ENCODE measurements at places on chromosomes 1 and 21.

- peak; percentile 5 for DNase-seq
Observed at GRCh38 chr1:90357995-90358394, 359.1 kb downstream of the BARHL2 start.

- DNase-seq: no peak
Observed at GRCh38 chr1:163583661-163584181, 262.0 kb downstream of the NUF2 start.

- no peak for DNase-seq
Observed at GRCh38 chr21:45002381-45003204, 62.8 kb downstream of the SLX9 start.

DNA sequence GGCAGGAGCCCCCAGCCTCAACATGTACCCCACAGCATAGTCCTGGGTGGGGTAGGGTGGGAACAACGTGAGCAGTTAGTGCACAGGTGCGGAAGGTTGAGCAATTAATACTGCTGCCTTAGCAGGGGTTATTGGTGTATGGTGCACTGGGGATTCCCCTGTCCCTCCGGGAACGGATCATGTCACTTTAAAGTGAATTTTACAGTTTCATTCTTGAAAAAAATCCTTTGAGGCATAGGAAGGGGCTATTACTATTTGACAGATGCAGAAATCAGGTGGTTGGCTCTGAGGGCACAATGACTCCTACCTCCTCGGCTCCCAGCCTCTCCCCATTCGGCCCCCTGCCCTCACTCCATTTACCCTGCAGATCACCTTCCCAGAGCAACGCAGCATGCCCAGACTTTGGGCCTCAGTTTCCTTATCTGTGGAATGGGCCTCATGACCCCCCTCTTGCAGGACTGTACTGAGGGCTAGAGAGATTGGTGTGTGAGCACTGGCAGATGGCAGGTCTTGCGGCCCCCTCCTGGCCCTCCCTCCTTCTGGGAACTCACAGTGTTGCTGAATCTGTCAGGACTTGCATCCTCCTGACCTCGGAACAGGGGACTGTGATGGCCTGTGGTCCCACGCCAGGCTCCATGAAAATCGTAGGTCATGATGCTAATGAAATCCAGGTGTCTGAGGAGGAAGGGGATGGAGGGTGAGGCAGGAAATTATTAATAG lies 5.1 kb upstream of the MYBPH start:
- no peak for DNase-seq

- no peak for DNase-seq
Observed at GRCh38 chr1:65527707-65528503, 107.4 kb downstream of the LEPR start.

DNA sequence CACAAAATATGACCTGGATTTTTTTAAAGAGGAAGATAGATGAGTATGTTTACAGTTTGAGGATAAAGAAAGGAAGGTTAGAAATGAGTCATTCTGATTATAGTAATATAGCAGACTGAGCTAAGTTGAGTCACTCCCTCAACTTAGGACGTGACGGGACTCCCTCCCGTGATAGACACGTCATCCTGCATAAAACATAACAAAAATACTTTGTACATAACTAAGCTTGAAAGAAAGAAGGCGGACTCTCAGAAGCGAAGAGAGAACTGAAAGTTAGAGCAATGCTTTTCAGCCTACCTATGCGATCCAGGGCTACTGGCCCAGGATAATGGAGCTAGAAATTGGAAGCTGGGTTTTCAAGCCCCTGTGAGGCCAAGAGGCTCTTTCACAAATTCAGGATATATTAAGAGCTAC lies 53.0 kb upstream of the DESI2 start:
- DNase-seq: peak; percentile 88

- no peak for DNase-seq
Observed at GRCh38 chr1:31753707-31754349, 10.3 kb downstream of the ADGRB2 start.

- peak; percentile 72 for DNase-seq
Observed at GRCh38 chr1:24932284-24932683, 2.2 kb upstream of the RUNX3 start.

DNA sequence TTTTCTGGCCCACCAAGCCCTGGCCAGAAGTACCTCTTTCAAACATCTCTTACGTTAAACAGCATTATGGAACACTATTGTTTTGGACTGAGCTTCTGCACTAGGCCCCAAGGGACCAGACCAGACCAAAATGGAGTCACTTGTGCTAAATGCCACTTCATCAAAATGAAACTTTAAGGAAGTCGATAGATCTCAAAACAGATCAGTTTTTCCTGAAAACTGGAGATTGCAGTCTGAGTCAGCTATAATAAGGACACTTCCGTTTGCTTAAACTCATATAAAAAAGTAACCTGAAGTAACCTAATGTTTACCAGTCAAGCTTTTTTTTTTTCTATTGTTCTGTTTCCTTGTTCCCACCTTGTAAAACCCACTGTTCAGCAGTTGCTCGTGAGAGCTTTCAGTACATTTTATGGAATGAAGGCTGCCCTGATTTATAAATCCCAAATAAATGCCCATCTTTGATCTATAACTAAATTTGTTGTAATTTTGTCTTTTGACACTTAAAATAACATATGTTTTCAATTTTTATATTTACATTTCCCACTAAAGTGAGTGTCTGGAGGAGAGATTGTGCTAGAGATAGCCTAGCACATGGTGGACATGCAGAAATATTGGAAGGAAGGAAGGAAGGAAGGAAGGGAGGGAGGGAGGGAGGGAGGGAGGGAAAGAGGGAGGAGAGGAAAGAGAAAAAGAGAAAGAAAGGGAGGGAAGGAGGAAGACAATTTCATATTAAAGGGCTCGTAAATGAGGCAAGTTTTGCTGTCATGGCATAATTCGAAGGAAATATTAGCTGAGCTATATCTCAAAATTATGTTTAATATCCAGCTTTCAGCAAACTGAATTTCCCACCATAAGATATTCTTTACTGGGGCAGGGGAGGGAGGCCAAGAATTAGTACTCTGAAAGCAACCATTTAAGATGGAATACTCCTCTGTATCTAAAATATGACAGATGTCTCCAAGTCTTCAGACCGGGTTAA lies 77.0 kb upstream of the CXADR start:
- no peak for DNase-seq

DNA sequence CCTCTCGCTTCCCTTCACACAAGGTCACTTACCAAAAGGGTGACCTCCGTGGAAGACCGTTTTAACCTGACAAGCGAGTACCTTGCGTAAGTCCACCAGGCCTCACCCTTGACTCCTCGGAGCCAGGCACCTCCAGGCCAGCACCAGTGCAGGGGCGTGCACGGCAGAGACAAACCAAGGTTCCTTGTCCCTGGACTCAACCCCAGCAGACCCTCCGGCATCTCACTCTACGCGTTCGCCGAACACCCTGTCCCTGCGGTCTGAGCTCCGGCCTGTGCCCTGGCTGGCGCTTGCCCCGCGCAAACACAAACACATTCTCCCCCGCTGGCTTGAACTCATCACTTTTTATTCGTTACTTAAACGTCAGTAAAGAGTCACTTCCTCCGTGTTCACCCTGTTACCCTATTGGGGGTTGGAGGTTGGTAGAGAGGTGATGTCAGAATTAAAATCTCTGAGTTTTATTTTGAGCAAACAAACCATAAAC lies 4.5 kb downstream of the TBX15 start:
- DNase-seq: no peak
